Panc1 (cell line): ENCODE measurements at places on chromosomes 7 and 10. TPM values are rescaled to one million over a fixed set of nuclear protein-coding genes. Genes with fewer than 3 reads are reported as not detected.

KCNH2 gene
- total RNA-seq: 1.8 TPM

GRCh38 chr10:97821308-97822038 lies 28.2 kb upstream of the GOLGA7B start:
- no peak for DNase-seq

- DNase-seq: no peak
These were observed 14.3 kb downstream of the KLLN start for GRCh38 chr10:87849001-87849400.

GRCh38 chr10:123069246-123069986 lies 60.6 kb downstream of the ACADSB start:
- DNase-seq: no peak

GRCh38 chr7:100007887-100008286 lies 7.5 kb upstream of the ZKSCAN1 start:
- no peak for DNase-seq
